Lung (tissue), 17 donors: ENCODE measurements at places on chromosomes 7 and 10. TPM values are rescaled to one million over a fixed set of nuclear protein-coding genes. Genes with fewer than 3 reads are reported as not detected.

- peak overlapping the region; percentile 75 for H3K27ac ChIP-seq
- peaks cover 20% of the 10 kb centered on the region for H3K27me3 ChIP-seq
- no peaks in the 10 kb centered on the region for H3K36me3 ChIP-seq
- H3K4me3 ChIP-seq = peak overlapping the region; percentile 51
These were observed 378 bp upstream of the PRKCQ start for GRCh38 chr10:6580279-6581029.

DNA sequence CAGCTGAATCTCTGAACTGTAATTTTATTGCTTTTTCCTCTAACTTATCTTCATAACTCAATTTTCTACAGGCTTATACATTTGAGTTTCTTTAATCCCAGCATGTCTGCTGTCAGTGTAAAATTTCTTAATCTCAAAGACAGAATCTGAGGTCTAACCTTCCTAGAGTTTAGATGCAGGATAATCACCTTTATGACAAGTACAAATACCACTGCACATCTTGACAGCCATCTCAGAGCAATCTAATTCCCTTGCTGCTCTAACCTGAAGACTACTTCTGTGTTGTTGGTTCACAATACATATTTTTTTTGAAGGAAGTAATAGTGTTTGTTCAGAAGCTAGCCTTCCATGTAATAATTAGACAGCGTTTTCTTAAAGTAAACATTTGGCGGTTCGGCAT lies 424.2 kb upstream of the ZWINT start:
- no peaks in the 10 kb centered on the region for H3K36me3 ChIP-seq
- DNase-seq = no peak
- no peak overlapping the region for H3K4me3 ChIP-seq

DNA sequence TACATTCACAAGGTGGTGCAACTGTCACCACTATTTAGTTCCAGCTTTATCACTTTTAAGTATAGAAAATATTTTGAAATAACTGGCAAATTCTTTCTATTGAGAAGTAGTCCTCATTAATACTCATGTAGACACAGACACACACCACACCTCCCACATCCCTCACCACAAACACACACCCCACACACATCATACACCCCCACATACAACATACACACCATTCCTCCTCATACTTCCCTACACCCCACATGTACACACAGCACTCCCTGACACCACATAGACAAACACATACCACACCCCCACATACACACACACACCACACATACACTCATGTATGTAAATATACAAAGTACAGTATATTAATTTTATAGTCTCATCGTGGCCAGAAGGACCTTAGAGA lies 178.8 kb downstream of the LRMDA start:
- H3K27ac ChIP-seq = no peak overlapping the region
- peaks cover 19% of the 10 kb centered on the region for H3K4me1 ChIP-seq
- no peaks in the 10 kb centered on the region for H3K36me3 ChIP-seq
- H3K4me3 ChIP-seq = no peak overlapping the region
- no peaks in the 10 kb centered on the region for H3K27me3 ChIP-seq

TRIM74 gene
- 1.5 TPM for total RNA-seq

- H3K27me3 ChIP-seq = no peaks in the 10 kb centered on the region
- H3K4me1 ChIP-seq = peaks cover 33% of the 10 kb centered on the region
- no peak for DNase-seq
- no peaks in the 10 kb centered on the region for H3K36me3 ChIP-seq
- no peak overlapping the region for H3K4me3 ChIP-seq
These were observed 74.2 kb downstream of the ZRANB1 start for GRCh38 chr10:125016123-125016522.

PCGF5 gene
- total RNA-seq = 36.3 TPM

- peaks cover 2% of the 10 kb centered on the region for H3K4me1 ChIP-seq
- no peak overlapping the region for H3K4me3 ChIP-seq
- no peak for DNase-seq
- no peaks in the 10 kb centered on the region for H3K36me3 ChIP-seq
These were observed 168.5 kb upstream of the MEOX2 start for GRCh38 chr7:15854841-15855524.

NKX6-2 gene
- total RNA-seq = not detected

AKR1D1 gene
- not detected for total RNA-seq

DNA sequence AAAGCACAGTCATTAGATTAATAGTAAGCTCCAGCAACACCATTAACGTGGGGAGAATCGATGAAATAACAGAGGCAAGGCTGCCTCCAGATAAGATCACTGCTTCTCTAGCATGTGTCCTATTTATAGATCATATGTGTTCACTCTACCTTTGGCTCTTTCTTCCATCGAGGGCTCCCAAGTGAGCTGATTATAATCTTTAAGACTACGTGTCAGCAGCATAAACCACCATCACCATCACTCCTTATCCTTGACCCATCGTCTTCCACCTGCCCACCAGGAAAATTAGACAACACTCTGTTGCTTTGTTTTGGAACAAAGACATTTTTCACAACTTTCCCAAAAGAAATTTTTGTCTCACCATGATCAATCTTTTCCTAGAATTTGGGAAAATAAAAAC lies 71.2 kb upstream of the CARD11 start:
- H3K4me1 ChIP-seq = no peaks in the 10 kb centered on the region
- no peak overlapping the region for H3K27ac ChIP-seq
- DNase-seq = no peak
- no peaks in the 10 kb centered on the region for H3K27me3 ChIP-seq
- no peaks in the 10 kb centered on the region for H3K36me3 ChIP-seq
- no peak overlapping the region for H3K4me3 ChIP-seq

CPA4 gene
- 1.7 TPM for total RNA-seq

CALHM3 gene
- total RNA-seq = 0.15 TPM

- peaks cover 9% of the 10 kb centered on the region for H3K4me1 ChIP-seq
- no peaks in the 10 kb centered on the region for H3K36me3 ChIP-seq
- H3K4me3 ChIP-seq = no peak overlapping the region
These were observed 22.1 kb downstream of the ACSL5 start for GRCh38 chr10:112395809-112396530.

DNA sequence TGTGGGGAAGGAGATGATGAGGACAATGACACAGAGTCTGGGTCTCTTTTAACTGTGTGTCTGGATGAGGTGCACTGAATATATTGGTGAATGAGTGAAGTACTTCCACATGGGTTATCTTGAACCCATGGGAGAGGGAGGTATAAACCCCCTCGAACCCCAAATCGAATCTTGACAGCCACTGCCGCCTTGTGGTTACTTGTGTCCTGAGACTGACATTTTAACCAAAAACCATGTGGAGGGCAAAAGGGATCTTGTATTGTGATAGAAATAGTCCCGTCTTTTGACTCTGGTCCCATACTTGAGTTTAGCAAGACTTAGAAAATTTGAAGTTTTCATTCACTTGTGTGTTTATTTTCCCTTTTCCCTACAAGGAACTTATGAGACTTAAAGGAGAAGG lies 283.3 kb downstream of the PHTF2 start:
- H3K4me1 ChIP-seq = no peaks in the 10 kb centered on the region
- H3K27ac ChIP-seq = no peak overlapping the region
- H3K27me3 ChIP-seq = no peaks in the 10 kb centered on the region
- no peak overlapping the region for H3K4me3 ChIP-seq
- no peak for DNase-seq
- no peaks in the 10 kb centered on the region for H3K36me3 ChIP-seq

DNA sequence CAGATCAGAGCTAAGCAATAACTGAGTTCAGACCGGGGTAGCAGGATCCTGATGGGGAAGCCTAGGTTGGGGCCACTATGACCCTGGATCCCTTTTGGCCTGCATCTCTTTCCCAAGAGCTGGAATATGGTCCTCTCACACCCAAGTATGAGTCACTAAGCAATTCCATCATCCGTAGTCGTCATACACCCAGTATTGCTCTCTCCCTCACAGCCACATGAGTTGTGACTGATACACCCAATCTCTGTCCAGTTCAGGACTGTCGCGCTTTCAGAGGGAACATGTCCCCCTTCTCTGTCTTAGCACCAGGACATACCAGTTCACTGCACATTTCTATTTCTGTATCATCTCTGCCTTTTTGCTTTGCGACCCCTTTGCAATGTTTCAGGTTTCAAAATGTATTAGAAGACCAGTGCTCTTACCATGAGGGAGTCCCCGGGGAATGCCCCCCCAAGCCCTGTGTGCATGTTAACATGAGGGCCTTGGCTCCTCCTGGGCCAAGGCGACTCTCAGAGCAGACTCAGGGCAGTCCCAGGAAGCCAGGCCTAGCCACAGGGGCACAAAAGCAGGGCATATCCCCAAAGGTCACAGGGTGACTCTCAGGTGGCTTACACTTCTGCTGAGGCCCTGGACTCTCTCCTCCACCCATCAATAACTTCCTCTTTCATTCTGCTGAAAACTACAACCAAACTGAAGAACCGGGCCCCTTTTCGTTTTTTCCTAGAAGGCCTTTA lies 75.3 kb upstream of the SAMD8 start:
- no peak for DNase-seq
- H3K27ac ChIP-seq = no peak overlapping the region
- no peaks in the 10 kb centered on the region for H3K36me3 ChIP-seq
- peaks cover 8% of the 10 kb centered on the region for H3K4me1 ChIP-seq

- no peak overlapping the region for H3K27ac ChIP-seq
- H3K4me3 ChIP-seq = no peak overlapping the region
- H3K27me3 ChIP-seq = peaks cover 20% of the 10 kb centered on the region
- no peaks in the 10 kb centered on the region for H3K36me3 ChIP-seq
- DNase-seq = no peak
These were observed 28.5 kb upstream of the CFAP46 start for GRCh38 chr10:132970641-132971438.

DNA sequence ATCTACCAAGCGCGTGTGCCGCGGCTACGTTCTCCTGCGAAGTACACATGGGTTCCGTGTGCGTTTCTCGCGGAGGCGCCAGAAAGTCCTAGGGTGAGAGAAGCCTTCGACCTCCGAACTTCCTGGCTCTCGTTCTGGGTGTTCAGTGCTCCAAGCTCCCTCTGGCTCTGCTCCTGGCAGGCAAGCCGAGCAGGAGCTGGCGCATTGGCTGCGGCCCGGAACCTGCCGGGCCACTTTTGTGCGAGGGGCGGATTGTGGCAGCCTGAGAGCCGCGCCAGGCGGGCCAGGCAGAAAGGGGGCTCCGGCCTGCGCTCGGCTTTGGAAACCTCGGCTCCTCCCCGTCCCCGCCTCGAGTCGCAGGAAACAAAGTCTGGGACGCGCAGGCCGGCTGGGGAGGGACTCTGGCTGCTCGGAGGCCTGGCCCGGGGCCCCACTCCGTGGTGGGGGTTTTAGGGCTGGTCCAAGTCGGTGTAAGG lies 9.6 kb downstream of the EMX2 start:
- H3K27me3 ChIP-seq = peaks cover 22% of the 10 kb centered on the region
- H3K27ac ChIP-seq = no peak overlapping the region
- no peaks in the 10 kb centered on the region for H3K36me3 ChIP-seq
- peaks cover 6% of the 10 kb centered on the region for H3K4me1 ChIP-seq
- H3K4me3 ChIP-seq = no peak overlapping the region

FAM107B gene
- 85.4 TPM for total RNA-seq

GRCh38 chr10:5608608-5609220 lies 57.7 kb downstream of the ASB13 start:
- H3K4me3 ChIP-seq = no peak overlapping the region
- H3K36me3 ChIP-seq = no peaks in the 10 kb centered on the region
- H3K27me3 ChIP-seq = no peaks in the 10 kb centered on the region
- H3K4me1 ChIP-seq = peaks cover 5% of the 10 kb centered on the region
- no peak for DNase-seq
